Hematopoietic multipotent progenitor cell (in vitro differentiated cells): ENCODE measurements at places on chromosomes 5 and 9. TPM values are rescaled to one million over a fixed set of nuclear protein-coding genes. Genes with fewer than 3 reads are reported as not detected.
A peak's percentile ranks its signal among the peaks of the same experiment; 100 is the strongest.

DNA sequence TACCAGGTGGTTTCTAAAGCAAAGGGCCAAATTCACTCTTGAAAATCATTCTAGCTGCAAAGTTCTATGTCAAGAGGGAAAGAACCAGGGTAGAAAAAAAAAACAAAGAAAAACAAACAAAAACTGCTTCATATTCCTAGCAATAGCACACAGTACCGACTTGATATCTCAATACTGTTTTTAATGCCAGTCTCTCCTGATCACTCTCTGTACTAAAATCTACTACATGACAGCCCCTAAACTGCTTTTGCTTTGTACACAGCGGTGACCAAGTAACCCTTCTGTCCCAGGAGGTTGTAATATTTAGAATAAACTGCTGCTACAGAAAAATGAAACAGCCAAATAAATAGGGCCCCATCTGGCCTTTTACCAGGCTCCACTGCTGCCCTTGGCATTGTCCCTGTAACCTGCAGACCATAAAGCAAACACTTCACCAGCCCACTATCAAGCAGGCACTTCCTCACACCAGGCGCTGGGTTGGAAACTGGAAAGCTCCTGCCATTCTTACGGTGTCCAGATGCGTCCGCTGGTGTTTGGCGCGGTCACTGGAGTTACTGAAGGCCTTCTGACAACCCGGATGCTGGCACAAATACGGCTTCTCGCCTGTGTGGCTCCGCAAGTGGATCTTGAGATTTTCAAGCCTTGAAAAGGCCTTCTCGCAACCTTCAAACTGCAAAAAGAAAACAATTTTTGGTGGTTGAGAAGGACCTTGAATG, 363.2 kb downstream of the GLIS3 start:
- DNase-seq: no peak

DNA sequence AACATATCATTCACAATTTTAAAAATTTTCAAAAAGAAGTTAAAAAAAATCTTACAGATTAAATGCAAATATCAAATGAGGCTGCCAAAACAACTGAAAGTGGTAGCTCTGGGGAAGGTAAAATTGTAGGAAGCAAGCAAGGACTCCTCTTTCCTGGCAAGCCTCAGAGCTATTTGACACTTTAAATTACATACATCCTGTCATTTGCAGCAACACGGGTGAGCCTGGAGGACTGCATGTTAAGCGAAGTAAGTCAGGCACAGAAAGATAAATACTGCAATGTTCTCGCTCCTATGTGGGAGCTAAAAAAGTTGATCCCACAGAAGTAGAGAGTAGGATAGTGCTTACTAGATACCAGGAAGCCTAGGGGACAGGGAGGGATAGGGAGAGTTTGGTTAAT, 58.0 kb downstream of the LPAR1 start:
- DNase-seq: no peak

DNA sequence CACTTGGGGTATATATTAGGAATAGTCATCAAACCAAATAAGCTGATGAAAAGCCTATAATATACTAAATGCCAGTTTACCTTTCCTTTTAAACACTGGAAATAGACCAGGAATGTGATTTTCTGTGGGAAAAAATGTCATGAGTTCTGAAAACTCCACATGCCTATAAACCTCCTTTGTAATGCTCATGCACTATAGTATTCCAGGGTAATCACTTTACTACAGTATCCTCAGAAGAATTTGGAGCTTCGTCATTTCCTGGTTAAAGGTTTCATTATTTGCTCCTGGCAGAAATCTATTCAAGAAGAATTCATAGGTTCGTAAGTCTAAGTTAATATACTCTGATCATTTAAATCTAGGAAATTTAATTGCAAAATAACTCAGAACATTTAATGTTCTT, 1076.7 kb upstream of the DMAC1 start:
- no peak for DNase-seq

GRCh38 chr9:110088099-110088498, 119.9 kb downstream of the C9orf152 start:
- no peak for DNase-seq

GRCh38 chr9:10048994-10049393, 563.8 kb downstream of the PTPRD start:
- no peak for DNase-seq

- no peak for DNase-seq
Measured at GRCh38 chr5:122181863-122182262, 52.5 kb downstream of the ZNF474 start.

- DNase-seq: no peak
Measured at GRCh38 chr9:98888801-98889421, 54.8 kb upstream of the COL15A1 start.

GRCh38 chr9:134205672-134206310, 41.4 kb upstream of the RNU6ATAC start:
- no peak for DNase-seq

- no peak for DNase-seq
Measured at GRCh38 chr5:170638051-170638450, 134.2 kb downstream of the KCNIP1 start.

GRCh38 chr9:135786146-135786690, 84.2 kb downstream of the KCNT1 start:
- no peak for DNase-seq

- peak; percentile 33 for DNase-seq
Measured at GRCh38 chr5:62578540-62578939, at the start of gene LRRC70. LRRC70 (plus strand) TSS chr5:62578819; CDS start chr5:62579439, 620 bp downstream.

DNA sequence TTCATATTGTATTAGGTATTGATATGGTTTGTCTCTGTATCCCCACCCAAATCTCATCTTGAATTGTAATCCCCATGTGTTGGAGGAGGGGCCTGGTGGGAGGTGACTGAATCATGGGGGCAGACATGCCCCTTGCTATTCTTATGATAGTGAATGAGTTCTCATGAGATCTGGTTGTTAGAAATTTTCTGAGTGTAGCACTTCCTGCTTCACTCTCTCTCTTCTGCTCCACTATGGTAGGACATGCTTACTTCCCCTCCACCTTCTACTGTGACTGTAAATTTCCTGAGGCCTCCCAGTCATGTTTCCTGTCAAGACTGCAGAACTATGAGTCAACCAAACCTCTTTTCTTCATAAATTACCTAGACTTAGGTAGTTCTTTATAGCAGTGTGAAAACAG, 187.4 kb upstream of the SLC24A2 start:
- DNase-seq: peak; percentile 63

DNA sequence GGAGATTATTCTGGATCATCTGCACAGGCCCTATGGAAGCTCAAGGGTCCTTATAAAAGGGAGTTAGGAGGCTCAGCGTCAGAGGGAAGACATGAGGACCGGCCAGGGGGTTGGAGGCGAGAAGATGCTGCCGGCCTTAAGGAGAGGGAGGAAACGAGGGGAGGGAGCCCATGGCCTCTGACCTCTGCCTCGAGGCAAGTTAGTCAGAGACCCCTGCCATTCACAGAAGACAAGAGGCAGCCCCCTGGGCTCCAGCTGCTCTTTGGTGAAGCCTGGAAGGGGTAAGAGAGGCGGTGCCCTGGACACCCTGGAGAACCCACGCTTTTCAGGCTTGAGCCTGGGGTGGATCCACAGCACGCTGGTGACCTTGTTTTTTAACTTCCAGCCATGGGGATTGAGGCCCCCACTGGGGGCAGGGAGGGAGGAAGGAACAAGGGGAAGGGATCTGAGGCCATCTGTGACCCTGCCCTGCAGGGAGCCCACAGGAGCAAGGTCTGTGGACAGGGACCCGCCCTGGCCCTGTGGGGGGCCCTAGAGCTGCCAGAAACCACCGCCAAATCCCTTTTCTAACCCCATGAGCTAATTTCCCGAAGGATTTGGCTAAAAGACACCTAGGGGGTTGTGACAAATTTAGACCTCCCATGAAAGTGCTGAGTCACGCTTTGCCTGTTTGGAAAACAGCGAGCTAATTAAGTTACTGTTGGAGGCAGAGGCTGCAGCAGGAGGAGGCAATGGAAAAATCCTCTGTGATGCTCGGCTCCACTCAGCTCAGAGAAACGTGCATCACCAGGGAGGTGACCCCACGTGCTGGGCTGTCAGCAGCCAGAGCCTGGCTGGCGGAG, 49.7 kb downstream of the OLFM1 start:
- DNase-seq: no peak

DNA sequence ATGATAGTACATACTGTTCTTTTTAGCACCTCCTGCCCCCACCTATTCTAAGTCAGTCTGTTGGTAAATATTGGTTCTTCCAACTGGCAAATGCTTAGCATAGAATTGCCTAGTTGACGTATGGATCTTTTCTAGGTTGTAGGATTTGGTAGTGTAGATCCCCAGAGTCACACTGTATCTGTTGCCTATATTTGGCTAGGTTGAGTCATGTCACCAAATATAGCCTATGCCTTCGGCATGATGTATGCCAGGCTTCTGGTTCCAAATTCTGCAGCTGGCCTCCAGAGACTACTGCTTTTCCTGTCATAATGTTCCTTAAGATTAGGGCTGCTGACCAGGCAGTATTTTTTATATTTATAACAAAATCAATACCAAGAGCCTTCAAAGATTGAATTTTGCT, 38.2 kb downstream of the CPEB4 start:
- no peak for DNase-seq

DNA sequence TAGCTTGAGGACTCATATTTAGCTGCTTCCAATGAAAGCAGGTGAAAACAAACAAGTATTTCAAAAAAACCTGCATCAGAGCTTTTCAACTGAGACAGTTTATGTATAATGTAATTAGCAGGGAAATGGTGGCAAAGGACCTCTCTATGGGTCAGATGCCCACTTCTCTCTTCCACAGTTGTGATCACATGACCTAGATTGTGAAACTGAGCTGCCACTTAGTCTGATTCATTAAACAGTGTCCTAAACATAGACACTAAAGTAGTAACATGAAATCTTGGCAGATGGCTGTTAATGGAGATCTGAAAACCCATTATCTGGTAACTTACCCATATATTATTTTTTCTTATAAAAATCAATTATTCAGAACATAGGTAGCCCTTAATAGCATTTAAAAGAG, 663.6 kb upstream of the RIOK2 start:
- no peak for DNase-seq

GRCh38 chr5:152813526-152813925, 408.4 kb upstream of the NMUR2 start:
- DNase-seq: no peak

- DNase-seq: peak; percentile 35
Measured at GRCh38 chr5:122078116-122079110, at the start of gene LOX. LOX (minus strand) TSS chr5:122078259; CDS start chr5:122077985, 274 bp downstream.

DNA sequence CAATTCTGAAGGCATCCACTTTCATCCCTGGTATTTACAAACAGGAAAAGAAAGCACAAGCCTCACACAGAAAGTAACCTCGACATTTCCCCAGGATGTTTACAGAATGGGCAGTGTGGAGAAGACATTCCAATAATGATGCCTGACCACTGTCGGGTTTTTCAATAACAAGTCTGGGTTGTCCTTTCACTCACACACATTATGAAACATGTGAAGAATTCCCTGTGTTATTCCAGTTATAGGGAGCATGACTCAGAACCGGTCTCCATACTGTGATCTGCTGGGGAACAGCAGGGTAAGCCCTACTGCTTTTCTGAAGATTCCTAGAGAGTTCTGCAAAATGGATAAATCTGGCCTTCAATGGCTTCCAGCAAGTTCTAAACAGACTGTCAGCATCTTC, 155.3 kb downstream of the ADAMTS12 start:
- no peak for DNase-seq

- no peak for DNase-seq
Measured at GRCh38 chr5:175710326-175710725, 52.5 kb downstream of the HRH2 start.

- DNase-seq: peak; percentile 82
Measured at GRCh38 chr9:70413799-70414775, at the start of gene KLF9. KLF9 (minus strand) TSS chr9:70414657; CDS start chr9:70413363, 1,294 bp downstream.

- no peak for DNase-seq
Measured at GRCh38 chr5:22554475-22554874, 298.7 kb downstream of the CDH12 start.

DNA sequence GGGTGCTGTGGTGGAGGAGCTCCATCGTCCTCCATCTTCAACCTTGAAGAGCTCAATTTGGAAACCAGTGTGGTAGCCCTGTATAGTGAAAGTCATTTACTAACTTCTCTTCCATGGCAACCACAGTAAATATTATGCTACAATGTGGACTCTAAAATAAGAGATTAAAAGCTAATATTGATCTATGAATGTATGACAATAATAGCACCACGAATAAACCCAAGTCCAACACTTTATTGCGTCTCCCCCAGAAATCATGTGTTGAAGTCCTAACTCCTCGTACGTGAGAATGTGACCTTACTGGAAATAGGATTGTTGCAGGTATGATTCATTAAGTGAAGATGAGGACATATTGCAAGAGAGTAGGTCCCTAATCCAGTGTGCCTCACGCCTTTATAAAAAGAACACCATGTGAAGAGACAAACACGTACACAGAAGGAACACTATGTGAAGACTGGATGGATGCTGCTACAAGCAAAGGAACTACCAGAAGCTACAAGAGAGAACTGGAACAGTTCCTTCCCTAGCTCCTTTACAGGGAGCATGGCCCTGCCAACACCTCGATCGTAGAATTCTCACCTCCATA, 276.2 kb downstream of the PDE4D start:
- DNase-seq: no peak

DNA sequence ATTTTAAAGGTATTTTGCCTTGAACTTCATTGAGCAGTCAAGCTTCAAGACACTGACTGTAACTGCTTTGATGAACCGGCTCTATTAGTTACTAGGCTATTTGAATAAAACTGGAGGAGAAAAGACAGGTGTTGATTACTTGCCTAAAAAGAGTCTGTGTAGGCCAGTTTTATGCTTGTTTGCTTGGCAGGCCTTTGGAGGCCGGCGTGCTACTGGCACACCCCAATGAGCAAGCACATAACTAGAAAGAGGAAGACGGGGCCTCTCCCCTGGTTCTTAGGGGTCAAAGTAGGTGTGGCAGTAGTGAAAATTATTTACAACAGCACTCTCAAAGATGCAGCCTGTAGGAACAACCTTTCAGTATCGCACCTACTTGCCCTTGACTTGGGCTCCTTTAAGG, 2.1 kb upstream of the ZFR start:
- no peak for DNase-seq

GRCh38 chr5:127254729-127255284, 35.8 kb upstream of the MEGF10 start:
- no peak for DNase-seq

GRCh38 chr5:109916481-109917153, 226.9 kb downstream of the MAN2A1 start:
- DNase-seq: no peak

- DNase-seq: no peak
Measured at GRCh38 chr9:37801287-37801850, 772 bp downstream of the DCAF10 start.

GRCh38 chr9:2939368-2939767, 95.5 kb upstream of the PUM3 start:
- no peak for DNase-seq

Gene LRRC19
- total RNA-seq: not detected

Gene ADAMTS12
- total RNA-seq: not detected

Gene OR13C3
- total RNA-seq: 0.54 TPM

Gene DNAJA1
- total RNA-seq: 28.3 TPM

Gene C9
- total RNA-seq: not detected

Gene TMEM215
- total RNA-seq: not detected

Gene TRIM36
- total RNA-seq: under 0.01 TPM

Gene SLC6A7
- total RNA-seq: under 0.01 TPM

Gene INSL4
- total RNA-seq: not detected

Gene CCDC192
- total RNA-seq: not detected
